NCI-H446 (cell line): ENCODE measurements at places on chromosomes 7 and 10.

- DNase-seq = no peak
Observed at GRCh38 chr7:117350027-117350426, 27.2 kb upstream of the WNT2 start.

DNA sequence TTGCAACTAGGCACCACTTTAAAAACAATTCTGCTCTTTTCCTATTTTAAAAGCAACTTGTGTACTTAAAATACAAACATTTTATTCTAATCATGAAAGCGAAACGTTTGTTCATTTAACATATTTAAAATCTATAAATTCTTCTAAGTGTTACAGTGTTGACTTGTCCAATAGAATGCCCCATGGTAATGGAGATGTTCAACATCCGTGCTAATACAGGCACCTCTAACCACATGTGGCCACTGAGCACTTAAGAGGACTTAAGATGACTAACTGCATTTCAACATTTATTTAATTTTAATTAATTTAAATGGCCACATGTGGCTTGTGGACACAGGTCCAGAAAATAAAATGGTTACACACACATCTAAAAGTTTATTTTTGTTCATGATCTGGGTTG, 115.1 kb downstream of the TPK1 start:
- no peak for DNase-seq

- DNase-seq = peak; percentile 5
Observed at GRCh38 chr10:76301950-76302349, 870.5 kb downstream of the LRMDA start.

- DNase-seq = no peak
Observed at GRCh38 chr10:97278491-97278989, 13.9 kb downstream of the ARHGAP19 start.

DNA sequence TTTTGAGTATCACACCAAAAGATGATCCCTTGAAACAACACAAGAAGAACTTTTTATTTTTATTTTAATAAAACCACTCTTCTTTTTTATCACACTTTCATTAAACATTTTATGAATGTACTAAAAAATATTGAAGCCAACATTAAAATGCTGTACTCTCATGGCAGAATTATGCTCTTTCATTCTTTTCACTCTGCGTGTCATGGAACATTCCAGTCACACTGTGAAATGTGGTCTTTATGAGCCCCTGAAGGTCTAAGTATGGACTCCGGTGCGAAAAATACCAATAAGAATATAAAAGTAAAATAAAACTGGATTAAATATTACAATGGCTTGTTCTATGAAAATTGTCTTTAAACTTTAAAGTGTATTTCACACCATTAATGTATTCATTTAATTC, 148.4 kb downstream of the TMEM26 start:
- DNase-seq = no peak

DNA sequence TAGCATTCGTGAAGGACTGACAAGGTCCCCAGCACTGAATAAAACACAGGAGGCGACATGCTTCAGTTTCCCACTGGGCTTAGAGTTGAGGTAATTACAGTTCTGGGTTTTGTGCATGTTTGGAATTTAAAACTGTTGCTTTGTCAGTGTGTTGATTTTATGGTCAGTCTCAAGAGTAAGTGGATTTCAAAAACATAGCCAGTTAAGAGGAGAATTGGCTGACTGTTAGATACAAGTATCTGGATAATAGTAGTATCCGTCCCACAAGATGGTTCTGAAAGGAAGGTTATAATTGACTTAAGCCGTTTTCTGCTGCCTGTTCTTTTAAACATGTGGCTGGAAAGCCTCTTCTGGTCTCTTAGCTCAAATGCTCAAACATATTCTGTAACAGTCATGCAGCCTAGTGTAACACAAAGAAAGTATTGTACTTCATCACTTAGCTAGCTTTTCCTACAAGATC, 170.9 kb downstream of the POLR1F start:
- no peak for DNase-seq

GRCh38 chr10:76558996-76559891, 1078.4 kb downstream of the KCNMA1 start:
- DNase-seq = no peak

- no peak for DNase-seq
Observed at GRCh38 chr10:46096909-46097575, 51.0 kb upstream of the MSMB start.

DNA sequence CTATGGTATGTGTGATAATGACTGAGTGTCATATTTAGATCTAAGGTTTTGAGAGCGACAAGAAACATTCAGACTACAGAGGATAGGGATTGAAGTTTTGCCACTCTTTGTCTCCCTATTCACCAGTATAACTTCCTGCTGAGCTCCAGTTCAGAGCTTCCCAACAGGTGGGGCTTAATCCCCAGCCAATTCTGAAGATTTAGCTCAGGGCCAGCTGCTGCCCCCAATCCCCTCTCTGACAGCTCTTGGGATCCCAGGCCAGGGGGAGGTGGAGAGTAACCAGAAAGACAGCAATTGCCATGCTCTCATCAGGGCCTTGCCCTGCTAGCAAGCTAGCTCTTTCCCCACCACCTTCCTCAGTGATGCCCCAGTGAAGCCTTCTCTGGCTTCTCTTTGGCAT, 57.8 kb downstream of the TRIL start:
- no peak for DNase-seq

GRCh38 chr10:60155943-60156683, 233.6 kb downstream of the ANK3 start:
- no peak for DNase-seq

- DNase-seq = no peak
Observed at GRCh38 chr10:77296534-77297392, 340.8 kb downstream of the KCNMA1 start.

DNA sequence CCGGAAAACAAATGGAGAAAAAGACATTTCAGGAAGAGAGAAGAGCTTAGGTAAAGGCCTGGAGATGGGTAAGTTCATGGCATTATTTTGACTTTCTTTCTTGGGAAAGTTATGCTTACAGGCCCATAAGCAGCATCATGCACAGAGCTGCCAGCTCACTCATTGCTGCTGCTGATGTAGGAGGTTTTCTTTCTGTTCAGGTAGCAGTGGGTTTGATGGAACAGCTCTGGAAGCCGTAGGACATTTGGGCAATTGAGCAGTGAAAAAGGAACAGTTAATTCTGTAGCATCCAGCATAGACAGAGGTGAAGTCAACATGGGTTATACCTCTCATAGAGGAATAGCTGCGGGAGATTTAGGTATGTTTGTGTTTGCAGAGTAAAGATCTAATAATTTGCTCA, 3.3 kb downstream of the CHN2 start:
- DNase-seq = no peak

DNA sequence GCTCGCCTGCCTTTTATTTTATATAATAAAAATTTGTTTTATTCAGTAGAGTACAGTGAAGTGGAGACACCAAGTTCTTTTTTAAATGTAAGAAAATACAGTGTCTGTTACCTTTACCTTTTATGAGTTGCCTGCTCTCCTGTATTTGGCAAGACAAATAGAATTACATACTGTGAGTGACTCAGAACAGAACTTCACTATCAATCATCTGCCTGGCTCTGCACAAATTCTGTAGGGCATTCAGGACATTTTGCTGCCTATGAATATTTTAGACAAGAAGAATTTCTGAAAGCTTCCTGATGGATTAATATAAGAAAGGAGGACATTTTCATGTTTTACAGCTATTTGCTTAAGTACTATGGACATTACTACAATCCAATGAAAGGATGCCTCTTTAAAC, 135.4 kb upstream of the PHF14 start:
- no peak for DNase-seq

- DNase-seq = no peak
Observed at GRCh38 chr10:33315891-33316290, 18.6 kb downstream of the NRP1 start.

GRCh38 chr7:55515569-55516279, 56.6 kb downstream of the VOPP1 start:
- DNase-seq = no peak

GRCh38 chr7:132575982-132576720, at the start of gene PLXNA4:
Gene PLXNA4 (minus strand): TSS chr7:132576470. CDS start chr7:132508693, 67,777 bp downstream.
- peak; percentile 10 for DNase-seq

DNA sequence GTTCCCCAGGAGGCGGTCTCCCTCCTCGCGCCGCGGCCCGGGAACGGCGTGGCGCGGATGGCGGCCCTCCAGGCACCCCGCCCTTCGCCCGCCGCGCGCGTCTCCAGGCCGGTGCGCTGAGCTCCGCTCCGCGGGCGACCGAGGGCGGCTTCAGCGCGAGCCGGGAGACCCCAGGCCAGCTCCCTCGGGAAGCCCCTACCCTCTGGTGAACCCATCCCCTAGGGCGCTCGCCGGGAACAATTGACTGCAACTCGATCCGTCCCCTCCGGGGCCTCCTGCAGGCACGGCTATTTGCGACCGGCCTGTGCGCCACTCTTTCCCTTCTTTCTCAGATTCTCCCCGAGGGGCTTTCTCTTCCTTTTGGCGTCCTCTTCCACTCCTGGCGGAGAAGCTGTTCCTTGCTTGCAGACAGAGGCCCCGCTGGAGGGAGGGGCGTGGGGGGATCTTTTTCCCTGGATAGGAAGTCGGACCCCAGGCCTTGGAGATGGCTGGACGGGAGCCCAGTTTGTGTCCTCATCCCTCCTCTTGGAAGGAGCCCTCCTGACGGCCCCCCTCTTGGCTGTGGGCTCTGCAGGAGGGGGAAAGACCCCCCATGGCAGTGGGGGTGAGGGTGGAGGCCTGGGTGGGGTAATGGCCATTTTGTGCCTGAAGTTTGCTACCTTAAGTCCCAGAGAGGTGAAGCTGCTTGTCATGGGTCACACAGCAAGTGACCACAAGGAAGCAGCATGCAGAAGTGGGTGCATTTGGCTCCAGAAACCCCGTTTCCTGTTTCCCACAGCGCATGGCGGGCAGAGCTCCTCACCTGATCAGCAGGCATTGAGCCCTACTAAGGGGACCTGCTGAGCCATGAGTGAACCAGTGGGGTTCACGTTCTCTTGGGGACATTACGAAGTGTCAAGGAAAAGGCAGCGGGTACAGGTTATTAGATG, 171.2 kb upstream of the TNRC18 start:
- DNase-seq = peak; percentile 54

GRCh38 chr10:42754155-42755027, 28.2 kb upstream of the BMS1 start:
- no peak for DNase-seq

- DNase-seq = no peak
Observed at GRCh38 chr10:6173203-6173602, 29.5 kb upstream of the PFKFB3 start.

GRCh38 chr7:142954680-142955268, 7.4 kb downstream of the KEL start:
- DNase-seq = no peak

GRCh38 chr10:51878695-51879094, 179.3 kb upstream of the CSTF2T start:
- DNase-seq = no peak

- DNase-seq = no peak
Observed at GRCh38 chr7:24971333-24972165, 8.4 kb downstream of the OSBPL3 start.

DNA sequence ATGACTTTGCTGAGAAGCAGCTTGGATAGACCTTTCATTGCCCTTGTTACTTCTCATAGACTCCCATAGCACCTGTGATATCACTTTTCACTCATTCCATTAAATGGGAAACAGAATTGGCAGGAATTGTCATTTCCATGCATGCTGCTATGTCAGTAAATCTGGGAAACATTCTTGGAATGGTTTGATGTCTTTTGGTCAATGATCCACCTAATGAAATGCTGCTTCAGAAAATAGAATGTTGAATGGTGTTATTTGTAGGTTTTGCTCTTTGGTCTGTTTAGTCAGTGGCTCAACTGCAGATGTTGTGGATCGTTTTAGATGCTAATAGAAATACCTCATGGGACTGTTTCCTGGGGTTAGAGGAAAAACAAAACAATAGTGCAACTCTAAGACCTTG, 127.8 kb downstream of the PLPP4 start:
- DNase-seq = no peak

GRCh38 chr10:71797533-71798307, 24.4 kb upstream of the VSIR start:
- no peak for DNase-seq

GRCh38 chr10:95394161-95394880, 103.5 kb upstream of the PDLIM1 start:
- no peak for DNase-seq

- no peak for DNase-seq
Observed at GRCh38 chr10:119087271-119087882, 6.8 kb upstream of the EIF3A start.

GRCh38 chr7:106281127-106281526, 3.7 kb downstream of the NAMPT start:
- DNase-seq = no peak

- no peak for DNase-seq
Observed at GRCh38 chr10:92655426-92655825, 34.3 kb upstream of the HHEX start.

- DNase-seq = no peak
Observed at GRCh38 chr10:83182076-83182475, 957.2 kb upstream of the GHITM start.

DNA sequence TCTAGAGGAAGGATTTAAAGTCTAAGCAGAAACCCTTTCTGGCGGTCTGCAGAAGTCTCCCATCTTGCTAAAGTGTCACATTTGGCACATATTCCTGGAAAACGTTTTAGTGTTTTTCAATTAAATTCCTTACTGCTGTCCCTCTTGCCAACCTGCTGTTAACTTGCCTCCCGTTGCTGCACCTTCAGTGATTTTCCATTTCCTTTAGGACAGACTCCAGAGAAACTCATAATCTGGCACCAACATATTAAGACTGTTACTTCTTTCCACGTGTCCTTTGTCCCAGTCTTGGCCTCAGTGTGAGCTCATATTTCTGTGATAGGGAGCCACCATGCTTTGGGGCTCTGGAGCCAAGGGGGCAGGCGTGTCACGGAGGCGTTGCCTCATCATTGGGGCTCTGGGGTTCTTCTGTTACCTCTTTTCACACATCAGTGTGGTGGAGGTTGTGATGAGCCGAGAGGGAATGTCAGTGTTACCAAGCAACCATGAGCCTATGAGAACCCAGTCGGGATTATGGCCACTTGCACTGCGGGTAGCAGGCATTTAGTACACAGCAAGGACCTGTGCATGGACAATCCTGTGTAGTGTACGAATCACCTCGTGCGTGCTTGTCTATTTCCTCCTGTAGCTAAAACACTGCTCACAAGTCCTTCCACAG, 26.0 kb upstream of the ZNF32 start:
- DNase-seq = no peak

GRCh38 chr7:47329320-47329926, 252.5 kb downstream of the TNS3 start:
- DNase-seq = no peak

DNA sequence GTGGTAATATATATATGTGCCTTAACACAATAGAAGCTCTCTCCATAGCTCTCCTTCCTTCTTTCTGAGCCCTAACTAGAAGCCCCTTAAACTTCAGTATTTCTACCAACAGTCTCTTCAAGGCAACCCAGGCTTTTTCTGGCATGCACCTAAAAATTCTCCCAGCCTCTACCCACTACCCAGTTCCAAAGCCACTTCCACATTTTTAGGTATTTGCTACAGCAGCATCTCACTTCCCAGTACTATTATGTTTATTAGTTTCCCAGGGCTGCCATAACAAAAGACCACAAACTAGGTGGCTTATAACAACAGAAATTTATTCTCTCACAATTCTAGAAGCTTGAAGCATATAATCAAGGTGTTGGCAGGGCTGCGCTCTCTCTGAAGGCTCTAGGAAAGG, 15.7 kb upstream of the TNKS2 start:
- no peak for DNase-seq
